ENCODE measurements at places on chromosomes 3 and 15. TPM values are rescaled to one million over a fixed set of nuclear protein-coding genes. Genes with fewer than 3 reads are reported as not detected.

The ACAN gene
- 0.13 TPM for total RNA-seq

The IL12A gene
- 6.9 TPM for total RNA-seq

The IMP3 gene
- total RNA-seq, result 97.6 TPM

The SEMA3G gene
- 0.40 TPM for total RNA-seq

The MUSTN1 gene
- total RNA-seq, result not detected

The PAQR9 gene
- total RNA-seq, result not detected

The TXNRD3 gene
- total RNA-seq, result 6.7 TPM

The GOLGA6A gene
- 6.9 TPM for total RNA-seq

The TRPM1 gene
- total RNA-seq, result not detected
